ENCODE measurements at places on chromosomes 4 and X. TPM values are rescaled to one million over a fixed set of nuclear protein-coding genes. Genes with fewer than 3 reads are reported as not detected.

DNA sequence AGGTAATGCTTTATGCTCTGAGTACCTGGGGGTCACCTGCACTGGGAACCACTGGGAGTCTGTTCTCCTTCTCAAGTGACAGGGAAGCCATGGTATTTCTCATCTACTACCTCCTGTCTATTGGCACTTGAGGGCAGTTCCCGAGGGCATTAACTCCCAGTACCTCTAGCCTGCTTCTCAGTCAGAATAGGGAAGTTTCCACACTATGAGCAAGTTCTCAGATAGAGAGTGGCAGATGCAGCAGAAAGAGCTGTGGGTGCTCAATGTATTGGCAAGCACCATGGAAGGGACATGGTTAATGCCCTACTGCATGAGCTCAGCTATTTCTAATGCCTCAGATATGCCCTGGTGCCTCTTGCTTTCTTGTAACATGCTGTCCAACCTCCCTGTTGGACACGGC is 74.1 kb downstream of the ANOS1 start:
- DNase-seq: no peak

- no peak for DNase-seq
Observed at GRCh38 chr4:80249144-80249543, 17.3 kb upstream of the FGF5 start.

DNA sequence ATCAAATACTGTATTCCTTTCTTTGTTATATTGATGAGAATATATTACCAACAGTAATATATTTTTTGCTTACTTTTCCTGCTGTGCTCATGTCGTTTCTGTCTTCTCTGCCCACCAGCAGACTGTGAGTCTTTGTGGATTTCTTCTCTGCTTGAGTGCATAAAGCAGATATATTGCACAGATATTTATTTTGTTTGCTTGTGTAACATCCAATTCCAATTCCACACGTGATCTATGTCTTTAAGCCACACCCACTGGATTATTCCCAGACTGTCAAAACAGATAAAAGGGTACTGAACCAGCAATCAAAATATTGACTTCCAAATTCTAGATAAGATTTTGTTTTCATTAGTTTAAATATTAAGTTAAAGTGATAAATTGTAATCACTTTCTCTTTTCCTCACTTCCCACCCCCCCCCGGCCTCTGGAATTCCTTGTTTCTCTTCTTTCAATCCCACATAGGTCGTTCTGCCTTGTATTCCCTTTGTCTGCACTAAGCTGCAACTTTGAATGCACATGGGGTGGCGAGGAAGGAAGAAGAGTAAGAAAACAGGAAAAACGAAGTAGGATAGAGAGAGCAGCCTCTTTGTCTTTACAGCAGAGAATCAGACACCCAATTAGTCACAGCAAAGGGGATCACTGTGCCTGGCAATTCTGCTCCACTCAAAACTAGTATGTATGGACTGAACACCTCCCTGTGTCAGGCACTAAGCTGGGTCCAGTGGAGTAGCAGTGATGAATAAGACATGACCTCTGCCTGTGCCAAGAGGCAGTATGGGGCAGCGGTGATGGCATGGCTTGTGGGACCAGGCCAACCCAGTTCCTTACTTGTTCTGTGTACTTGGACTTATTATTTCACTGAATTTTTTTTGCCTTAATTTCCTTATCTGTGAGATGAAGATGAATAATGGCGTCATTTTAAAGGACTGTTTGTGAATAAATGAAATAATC is at the start of gene ADH1B:
Gene ADH1B (minus strand): TSS at position 161 of the 951 bp plus-strand sequence. CDS start 70 bp downstream, at position 91.
- no peak for DNase-seq

Gene DSPP
- not detected for total RNA-seq

Gene RTL3
- 0.30 TPM for total RNA-seq

Gene PFKFB1
- not detected for total RNA-seq

Gene GYG2
- 6.0 TPM for total RNA-seq

Gene EFHC2
- 4.5 TPM for total RNA-seq

Gene TRIM60
- not detected for total RNA-seq

- no peak for DNase-seq
Observed at GRCh38 chrX:11698702-11699101, 33.0 kb upstream of the ARHGAP6 start.
